ENCODE measurements at places on chromosomes 1 and 21. TPM values are rescaled to one million over a fixed set of nuclear protein-coding genes. Genes with fewer than 3 reads are reported as not detected.

DNA sequence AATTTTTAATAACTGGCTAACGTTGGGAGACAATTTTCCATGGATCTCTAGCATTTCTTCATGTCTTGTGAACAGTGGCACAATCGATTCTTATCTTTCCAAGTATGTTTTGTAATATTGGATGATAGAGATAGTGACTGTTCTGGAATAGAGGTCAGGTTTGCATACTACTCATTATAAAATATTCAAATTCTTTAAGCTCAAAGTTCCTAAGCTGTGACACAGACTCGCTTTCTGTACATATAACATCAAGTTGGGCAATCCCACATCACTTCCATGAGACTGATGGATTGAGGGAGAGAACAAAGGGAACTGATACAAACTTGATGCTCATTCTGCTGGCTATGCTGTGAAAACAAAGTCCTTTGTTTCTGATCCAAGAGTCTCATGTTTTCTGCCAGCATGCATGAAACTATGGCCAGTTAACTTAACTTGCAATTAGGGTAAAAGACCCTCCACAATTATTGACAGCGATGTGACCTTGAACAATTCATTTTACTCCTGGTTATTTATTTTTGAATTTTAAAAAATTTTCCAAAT is 392.4 kb downstream of the TTLL7 start:
- DNase-seq: no peak

- DNase-seq: peak; percentile 16
Observed at GRCh38 chr1:41678111-41678878, 193.8 kb upstream of the EDN2 start.

TRNP1 gene
- 6.9 TPM for total RNA-seq

- DNase-seq: no peak
Observed at GRCh38 chr1:229434005-229434640, at the start of gene ACTA1. Gene ACTA1, minus strand, starts transcription at chr1:229434094. Its CDS starts 979 bp downstream, at chr1:229433115.

GBP5 gene
- 2.4 TPM for total RNA-seq

FOXO6 gene
- total RNA-seq: 1.1 TPM

- no peak for DNase-seq
Observed at GRCh38 chr1:84245563-84245962, 55.9 kb upstream of the SAMD13 start.

SOX13 gene
- total RNA-seq: 22.1 TPM

- no peak for DNase-seq
Observed at GRCh38 chr1:18126616-18127015, 19.0 kb downstream of the IGSF21 start.

FLAD1 gene
- 37.9 TPM for total RNA-seq

PARK7 gene
- total RNA-seq: 287 TPM

- DNase-seq: peak; percentile 29
Observed at GRCh38 chr1:27713139-27713725, 12.5 kb upstream of the FAM76A start.

- DNase-seq: peak; percentile 47
Observed at GRCh38 chr1:176691251-176692228, 228.6 kb downstream of the PAPPA2 start.

DNA sequence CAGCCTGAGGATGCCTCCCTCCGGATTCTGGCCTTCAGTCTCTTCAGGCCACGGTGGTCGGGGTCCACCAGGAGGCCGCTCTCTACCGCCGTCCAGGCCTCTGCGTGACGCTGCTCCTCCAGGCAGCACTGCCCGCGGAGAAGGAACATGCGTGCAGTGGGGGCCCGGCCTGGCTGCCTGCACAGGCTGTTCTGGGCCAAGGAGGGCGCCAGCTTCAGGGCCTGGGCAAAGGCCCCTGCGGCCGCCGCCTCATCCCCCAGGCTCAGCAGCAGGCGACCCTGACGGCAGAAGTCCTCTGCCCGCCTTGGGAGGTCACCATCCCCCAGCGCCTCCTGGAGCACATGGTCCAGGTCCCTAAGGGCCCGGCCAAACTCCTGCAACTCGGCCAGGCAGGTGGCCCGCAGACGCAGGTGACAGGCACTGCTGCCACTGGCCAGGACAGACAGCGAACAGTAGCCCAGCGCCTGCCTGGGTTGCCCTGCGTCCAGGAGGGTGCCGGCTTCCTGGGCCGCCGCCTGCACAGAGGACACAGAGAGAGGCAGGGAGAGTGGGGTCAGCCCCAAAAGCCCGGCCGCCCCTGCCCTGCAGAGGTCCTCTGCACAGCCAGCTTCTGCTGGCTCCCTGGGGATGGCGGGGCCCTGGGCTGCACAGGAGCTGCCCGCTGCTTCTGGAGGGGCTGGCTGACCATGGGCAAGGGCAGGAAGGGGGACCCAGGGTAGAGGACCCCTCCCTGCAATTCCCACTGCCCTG is 8.7 kb upstream of the MMEL1 start:
- DNase-seq: no peak

HJV gene
- not detected for total RNA-seq

ZNF692 gene
- total RNA-seq: 17.2 TPM

- DNase-seq: no peak
Observed at GRCh38 chr1:214864896-214865688, 217.4 kb upstream of the KCNK2 start.

DNA sequence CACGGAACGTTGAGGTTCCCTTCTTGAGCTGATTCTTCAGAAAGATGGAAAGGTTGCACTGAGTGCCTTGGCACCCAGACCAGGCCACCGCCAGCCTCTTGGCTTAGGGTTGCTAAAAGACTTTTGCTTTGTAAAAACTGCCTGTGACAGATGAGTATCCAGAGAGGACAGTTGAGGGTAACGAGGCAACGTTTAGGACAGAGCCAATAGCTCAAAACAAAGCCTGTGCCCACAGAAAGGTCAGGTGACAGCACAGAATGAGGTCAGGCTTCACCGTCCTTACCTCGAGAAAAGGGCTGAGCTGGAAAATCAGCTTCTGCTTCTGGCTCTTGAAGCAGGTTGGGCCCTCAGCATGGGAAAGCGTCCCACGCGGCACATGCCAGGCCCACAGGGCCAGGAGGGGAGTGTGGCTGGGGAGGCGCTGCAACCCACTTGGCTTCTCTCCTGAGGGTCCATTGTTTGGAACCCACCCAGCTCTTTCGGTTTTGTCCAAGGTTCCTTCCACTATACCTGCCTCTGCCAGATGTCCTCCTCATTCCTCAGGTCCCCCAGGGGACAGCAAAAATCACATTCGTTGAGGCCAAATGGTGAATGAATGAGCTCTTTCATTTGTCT is 55.5 kb downstream of the SCCPDH start:
- no peak for DNase-seq

GREM2 gene
- total RNA-seq: 0.22 TPM

MROH7 gene
- total RNA-seq: 24.1 TPM

INSRR gene
- total RNA-seq: not detected

DNA sequence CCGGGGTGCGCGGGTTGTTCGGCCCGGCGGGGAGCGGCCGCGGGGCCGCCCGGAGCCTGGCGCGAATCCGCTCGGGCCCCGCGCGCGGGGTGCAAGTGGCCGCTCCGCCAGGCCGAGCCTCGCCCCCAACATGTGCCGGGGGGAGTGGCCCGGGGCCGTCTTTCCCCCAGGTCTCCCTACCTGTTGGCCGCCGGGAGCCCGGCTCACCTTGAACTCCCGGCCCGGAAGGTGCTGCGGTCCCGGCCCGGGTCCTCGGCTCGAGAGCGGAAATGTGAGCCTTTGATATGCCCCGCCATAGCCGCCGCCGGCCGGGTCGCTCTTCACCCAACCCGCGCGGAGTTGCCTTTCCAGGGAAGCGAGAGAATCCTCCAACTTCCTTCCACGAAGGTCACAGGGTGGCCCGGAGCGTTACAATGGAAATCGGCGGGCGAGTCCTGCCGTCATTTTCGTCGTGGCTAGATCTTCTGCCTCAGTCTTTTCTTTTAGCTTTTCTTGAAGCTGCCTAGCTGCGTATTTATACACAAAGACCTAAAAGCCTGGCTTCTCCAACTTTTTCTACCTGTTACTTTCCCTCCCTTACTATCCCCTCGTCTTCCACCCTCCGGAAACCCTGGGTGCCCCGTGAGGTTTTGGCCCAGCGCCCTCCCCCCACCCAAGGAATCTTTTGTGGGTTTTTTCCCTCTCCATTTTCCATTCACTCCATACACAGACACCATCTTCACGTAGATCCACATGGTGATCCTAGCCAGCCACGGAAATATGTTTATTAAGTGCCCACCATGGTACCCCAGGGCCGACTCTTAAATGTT is 867 bp downstream of the PTGFRN start:
- peak; percentile 58 for DNase-seq

GRCh38 chr1:165764277-165764676 is 4.4 kb downstream of the TMCO1 start:
- DNase-seq: no peak

DNA sequence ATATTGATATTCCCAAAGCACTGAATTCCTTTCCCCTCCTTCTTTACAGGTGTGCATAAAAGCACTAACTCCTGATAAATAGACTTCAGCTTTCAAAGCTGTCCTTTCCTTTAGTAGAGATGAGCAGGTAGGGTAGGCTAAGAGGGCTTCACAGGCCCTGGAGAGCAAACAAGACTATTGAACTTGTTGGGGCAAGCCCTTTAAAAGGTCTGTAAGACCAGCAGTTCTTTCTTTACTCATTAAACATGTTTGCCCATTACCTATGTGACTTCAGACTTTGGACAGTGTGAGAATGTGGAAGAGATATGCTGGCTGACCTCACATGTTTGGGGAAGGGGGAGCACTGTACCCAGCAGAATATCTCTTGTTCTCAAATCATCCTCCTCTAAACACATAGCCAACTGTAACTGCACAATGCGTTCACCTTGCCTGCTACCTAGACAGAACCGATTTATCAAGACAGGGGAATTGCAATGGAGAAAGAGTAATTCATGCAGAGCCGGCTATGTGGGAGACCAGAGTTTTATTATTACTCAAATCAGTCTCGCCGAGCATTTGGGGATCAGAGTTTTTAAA is 27.1 kb upstream of the HAO2 start:
- DNase-seq: no peak

DNA sequence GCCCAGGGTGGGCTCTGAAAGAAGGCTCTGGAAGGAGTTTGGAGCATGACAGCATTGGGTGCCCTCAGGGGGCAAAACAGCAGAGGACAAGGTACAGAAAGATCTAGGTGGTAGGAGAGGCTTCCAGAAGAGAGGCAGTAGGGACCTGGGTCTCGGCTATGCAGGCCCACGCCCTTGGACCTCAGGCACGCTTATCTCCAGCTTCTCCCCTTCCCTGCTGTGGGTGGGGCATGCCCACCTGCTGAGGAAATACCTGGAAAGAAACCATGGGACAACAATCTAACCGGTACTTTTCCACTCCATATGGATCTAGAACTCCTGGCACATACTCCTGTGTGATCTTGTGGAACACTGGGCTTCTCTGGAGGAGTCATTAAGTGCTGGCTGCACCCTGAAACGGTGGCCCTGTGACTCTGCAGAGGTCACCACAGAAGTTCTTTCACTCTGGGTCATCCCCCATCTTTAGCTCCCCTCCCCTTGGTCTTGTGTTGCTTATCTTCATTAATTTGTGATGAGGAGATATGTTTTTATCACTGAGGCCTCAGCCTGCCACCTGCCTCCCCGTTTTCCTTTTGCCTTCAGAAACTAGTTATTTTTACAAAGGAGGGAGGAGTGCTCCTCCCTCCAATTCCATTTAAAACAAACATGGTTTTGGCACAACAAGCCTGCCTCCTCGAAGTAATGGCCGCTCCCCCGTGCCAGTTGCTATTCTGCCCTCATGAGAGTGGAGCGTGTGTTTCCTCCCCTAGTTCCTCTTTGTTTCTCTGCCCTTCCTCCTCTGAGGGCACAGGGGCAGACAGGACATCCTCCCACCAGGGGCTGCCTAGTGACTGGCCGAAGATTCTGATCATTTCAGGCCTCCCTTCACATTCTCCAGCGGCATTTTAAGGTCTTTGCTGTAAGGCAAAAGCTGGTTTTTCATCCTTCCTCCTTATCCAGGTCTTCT is 78.0 kb upstream of the ATP5PO start:
- DNase-seq: peak; percentile 44

CA14 gene
- total RNA-seq: not detected

NUP210L gene
- total RNA-seq: 0.22 TPM

DNA sequence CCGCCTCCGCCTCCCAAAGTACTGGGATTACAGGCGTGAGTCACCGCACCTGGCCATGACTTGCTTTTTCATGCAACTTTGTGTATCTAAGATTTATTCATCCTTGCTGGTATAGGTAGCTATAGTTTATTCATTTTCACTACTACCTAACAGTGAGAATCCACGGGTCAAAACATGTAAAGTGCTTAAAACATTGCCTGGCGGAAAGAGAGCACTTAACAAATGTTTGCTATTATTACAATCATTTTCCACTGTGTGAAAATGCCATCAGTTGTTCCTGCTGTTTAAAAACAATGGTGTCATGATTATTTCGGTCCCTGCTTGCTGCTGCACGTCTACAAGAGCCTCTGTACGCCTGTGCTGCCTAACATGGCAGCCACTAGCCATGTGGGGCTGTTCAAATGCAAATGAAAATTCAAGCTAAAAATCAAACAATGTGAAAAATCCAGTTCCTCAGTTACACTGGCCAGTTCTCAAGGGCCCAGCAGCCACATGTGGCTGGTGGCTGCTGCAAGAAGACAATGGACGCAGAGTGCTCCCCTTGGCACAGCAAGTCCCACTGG is 65.1 kb downstream of the CLSTN1 start:
- no peak for DNase-seq

GRCh38 chr21:15065392-15066122 is 757 bp upstream of the NRIP1 start:
- DNase-seq: peak; percentile 67

- DNase-seq: no peak
Observed at GRCh38 chr1:902802-903201, 20.9 kb upstream of the SAMD11 start.

MAPKAPK2 gene
- 59.6 TPM for total RNA-seq

DNA sequence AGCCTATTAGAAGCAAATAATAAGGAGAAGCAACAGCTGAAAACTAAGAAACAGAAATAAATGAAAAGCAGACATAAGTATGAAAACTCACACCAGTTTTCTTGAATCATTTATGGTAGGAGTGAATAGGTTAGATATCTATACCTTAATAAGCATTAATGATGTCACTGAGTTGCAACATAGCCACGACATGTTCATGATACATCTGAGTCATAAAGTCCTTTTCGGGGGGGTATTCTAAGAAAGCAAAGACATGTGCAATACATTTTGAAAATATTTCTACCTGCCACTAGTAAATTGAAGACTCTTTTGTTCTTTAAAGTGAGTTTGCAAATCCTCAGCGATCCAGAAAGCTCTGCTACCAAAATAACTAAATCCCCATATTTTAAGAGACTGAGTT is 7.2 kb downstream of the CD34 start:
- no peak for DNase-seq

- DNase-seq: no peak
Observed at GRCh38 chr21:17585875-17586450, 26.7 kb downstream of the BTG3 start.

GRCh38 chr1:201192261-201192788 is 1.7 kb downstream of the IGFN1 start:
- DNase-seq: peak; percentile 29

BGLAP gene
- total RNA-seq: 1.0 TPM

STIL gene
- 2.5 TPM for total RNA-seq

CYP4X1 gene
- 8.1 TPM for total RNA-seq

DNA sequence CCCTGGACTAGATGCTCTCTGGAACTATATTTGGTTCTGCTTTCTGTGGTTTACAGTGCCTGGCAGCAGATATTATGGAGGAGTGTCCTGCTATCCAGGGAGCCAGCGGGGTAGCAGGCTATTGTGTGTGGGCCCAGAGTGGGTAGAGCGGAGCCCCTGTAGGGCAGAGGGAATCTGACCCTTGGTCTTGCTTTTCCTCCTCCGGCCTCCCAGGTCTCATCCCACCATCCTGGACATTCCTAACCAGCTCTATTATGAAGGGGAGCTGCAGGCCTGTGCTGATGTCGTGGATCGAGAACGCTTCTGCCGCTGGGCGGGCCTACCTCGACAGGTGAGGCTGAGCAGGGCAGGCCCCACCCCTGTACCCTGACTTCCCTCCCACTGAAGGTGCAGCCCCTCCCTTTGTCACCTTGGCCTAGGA is 9.1 kb downstream of the RHOC start:
- DNase-seq: no peak

All from thyroid gland (tissue), 4 donors.